ENCODE measurements at places on chromosomes 4 and X.

DNA sequence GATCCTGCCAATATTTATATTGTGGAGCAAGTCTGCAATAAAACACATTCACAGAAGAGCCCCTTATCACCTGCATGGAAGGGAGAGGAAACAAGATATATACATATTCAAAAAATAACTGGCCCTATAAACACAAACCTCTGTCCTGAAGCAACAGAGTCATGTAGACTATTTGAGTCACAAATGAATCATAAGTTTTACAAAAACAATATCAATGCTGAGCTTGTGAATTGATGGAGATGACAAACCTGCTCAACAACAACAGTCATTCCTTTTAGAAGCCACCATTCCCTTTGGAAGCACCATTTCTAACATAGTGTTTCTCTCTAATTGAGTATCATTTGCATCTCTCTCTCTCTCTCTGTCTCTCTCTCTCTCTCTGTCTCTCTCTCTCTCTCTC is 313.9 kb downstream of the MID1IP1 start:
- no peak for DNase-seq

- DNase-seq: no peak
Measured at GRCh38 chrX:72130762-72131250, 909 bp downstream of the RTL5 start.

DNA sequence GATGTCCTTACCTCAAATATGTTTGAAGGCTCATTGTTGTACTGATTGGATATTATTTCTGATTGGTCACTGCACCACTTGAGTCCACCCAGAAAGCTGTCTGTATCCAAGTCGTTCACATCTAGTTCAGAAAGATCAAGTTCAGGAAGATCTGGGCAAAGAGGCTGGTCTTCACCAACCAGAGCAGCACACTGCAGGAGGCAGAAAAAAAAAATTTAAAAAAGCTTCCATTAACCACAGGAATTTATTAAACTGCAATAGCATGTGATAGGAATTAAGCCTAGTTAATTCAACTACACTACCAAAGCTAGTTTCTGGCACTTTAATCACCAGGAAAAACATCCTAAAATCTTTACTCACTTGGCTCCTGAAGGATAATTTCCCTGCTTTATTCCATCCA is 5.1 kb downstream of the PPARGC1A start:
- no peak for DNase-seq

DNA sequence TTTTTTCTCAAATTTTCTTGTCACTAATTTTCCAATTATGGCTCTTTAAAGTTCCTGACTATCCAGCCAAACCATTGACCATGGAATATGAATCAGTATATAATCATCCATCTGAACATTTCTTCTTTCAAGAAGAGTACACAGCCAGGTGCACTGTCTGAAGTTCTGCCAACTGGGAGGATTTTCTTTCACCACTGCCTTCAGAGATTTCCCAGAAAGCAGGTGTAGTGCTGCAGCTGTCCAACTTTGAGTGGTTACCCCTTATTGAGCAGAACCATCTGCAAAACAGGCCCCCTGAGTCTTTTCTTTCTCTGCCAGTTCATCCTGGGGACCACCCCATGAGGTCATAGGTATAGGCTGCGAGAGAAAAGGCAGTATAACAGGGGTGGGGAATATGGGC is 1213.2 kb downstream of the RAPGEF2 start:
- no peak for DNase-seq

DNA sequence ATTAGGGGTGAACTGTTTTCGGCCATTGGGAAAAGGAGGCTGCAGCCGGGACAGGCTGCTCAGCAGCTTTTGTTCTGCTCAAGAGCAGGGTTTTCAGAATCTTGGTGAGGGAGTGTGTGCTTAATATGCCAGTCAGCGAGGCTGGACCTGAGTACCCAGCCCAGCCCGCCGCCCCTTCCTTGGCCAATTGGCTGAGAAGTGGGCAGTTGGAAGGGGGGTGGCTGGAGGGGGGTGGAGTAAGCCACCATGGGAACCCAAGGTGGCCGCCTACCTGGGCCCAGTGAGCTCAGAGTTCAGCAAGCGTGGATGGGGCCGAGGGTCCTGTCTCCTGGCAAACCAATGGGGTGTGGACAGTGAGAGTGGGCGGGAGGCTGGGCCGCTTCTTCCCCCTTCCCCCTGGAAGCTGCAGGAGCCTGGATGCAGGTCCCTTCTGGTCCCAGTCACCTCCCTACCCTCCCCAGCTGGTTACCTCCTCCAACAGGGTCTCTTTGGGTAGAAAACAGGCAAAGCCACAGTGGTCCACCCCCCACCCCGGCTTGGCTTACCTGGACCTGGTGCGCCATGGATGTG is 52.5 kb downstream of the SORCS2 start:
- no peak for DNase-seq

GRCh38 chr4:19615086-19615689 is 636.5 kb upstream of the SLIT2 start:
- no peak for DNase-seq

DNA sequence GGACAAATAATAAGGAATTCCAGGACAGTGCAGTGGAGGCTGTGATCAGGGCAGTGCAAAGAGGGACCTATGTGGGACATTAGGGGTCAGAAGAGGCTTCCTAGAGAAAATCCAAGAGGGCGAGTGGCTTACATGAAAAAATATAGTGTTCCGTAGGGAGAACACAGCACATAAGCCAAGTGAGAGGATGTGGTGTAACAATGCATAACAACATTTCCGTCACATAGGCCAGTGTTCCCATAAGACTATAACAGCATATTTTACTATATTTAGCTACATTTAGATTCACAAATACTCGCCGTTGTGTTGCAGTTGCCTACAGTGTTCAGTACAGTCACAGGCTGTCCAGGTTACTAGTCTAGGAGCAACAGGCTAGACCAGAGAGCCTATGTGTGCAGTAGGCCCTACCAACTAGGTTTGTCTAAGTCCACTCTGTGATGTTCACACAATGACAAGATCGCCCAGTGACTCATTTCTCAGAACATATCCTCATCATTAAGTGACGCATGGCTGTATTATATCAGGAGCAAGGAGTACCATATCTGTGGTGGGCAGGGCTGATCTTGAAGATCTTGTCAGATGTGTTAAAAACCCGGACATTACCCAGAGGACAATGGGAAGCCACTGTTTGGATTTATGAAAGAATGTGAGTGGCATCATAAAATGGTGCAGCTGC is 74.0 kb upstream of the TBL1X start:
- no peak for DNase-seq

- DNase-seq: no peak
Measured at GRCh38 chr4:25012655-25013054, 18.1 kb downstream of the LGI2 start.

GRCh38 chr4:24583451-24584210 is 723 bp downstream of the DHX15 start:
- peak; percentile 40 for DNase-seq

- no peak for DNase-seq
Measured at GRCh38 chr4:168199260-168199957, 107.1 kb downstream of the ANXA10 start.
